ENCODE measurements at places on chromosomes 7 and 10.

- DNase-seq = no peak
Observed at GRCh38 chr7:134182078-134182477, 54.9 kb downstream of the LRGUK start.

GRCh38 chr10:28365840-28366239 is 63.0 kb upstream of the MPP7 start:
- DNase-seq = no peak

GRCh38 chr7:53302496-53303246 is 267.2 kb downstream of the POM121L12 start:
- DNase-seq = no peak

DNA sequence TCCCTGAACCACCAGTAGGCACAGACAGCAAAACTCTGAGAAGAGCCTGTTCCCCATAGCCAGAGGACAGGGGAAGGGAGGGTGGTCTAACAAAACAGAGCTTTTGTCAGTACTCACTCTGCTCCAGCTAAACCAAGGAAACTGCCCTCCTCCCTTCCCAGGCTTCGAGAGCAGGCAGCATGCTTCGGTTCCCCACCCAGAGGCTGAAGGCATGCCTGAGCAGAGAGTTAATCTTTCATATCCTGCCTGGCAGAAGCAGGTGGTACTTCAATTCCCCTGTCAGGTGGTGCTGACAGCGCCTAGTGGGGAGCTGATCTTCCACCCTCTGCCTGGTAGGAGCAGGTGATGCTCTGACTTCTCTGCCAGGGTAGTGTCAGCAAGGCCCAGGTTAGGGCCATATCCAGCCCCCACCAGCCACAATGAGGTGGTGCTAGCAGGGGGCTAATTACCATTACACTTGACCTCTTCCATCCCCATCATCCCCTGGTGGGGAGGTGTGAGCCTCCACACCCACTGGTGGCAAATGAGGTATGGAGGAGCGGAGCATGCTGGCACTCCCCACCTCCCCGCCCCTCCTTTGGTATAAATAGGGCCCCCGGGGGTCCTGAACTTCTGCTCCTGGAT is 35.1 kb downstream of the SDK1 start:
- DNase-seq = no peak

GRCh38 chr7:100119970-100120732 is 717 bp downstream of the CNPY4 start:
- DNase-seq = no peak
